ENCODE measurements at places on chromosomes 7 and 10. TPM values are rescaled to one million over a fixed set of nuclear protein-coding genes. Genes with fewer than 3 reads are reported as not detected.

The RNF32 gene
- 3.2 TPM for total RNA-seq

The CD36 gene
- total RNA-seq: 0.77 TPM

The LRRC18 gene
- not detected for total RNA-seq

The IPMK gene
- total RNA-seq: 4.8 TPM

The GIMAP7 gene
- not detected for total RNA-seq

The SEMA3E gene
- total RNA-seq: under 0.01 TPM

The ERCC6 gene
- 22.4 TPM for total RNA-seq
